ENCODE measurements at places on chromosomes 13 and 19. TPM values are rescaled to one million over a fixed set of nuclear protein-coding genes. Genes with fewer than 3 reads are reported as not detected.

The FDX2 gene
- total RNA-seq = 45.3 TPM

The IL27RA gene
- 2.9 TPM for total RNA-seq

The ITGBL1 gene
- total RNA-seq = 10.8 TPM

The OVOL3 gene
- not detected for total RNA-seq

The RLN3 gene
- not detected for total RNA-seq

The CLDND2 gene
- not detected for total RNA-seq

The MBD3L3 gene
- not detected for total RNA-seq

The GDF15 gene
- total RNA-seq = 113 TPM

The ZNF554 gene
- 3.8 TPM for total RNA-seq

The C1QTNF9 gene
- not detected for total RNA-seq

The ZNF324B gene
- 5.6 TPM for total RNA-seq

The TRIM28 gene
- 476 TPM for total RNA-seq

The ZNF724 gene
- total RNA-seq = 10.9 TPM

The VSIG10L gene
- total RNA-seq = 0.91 TPM

The FCGBP gene
- total RNA-seq = not detected

The SLC17A7 gene
- total RNA-seq = not detected

The IFNL3 gene
- total RNA-seq = not detected

The KIR2DL4 gene
- not detected for total RNA-seq

The SPPL2B gene
- 18.7 TPM for total RNA-seq

The SSC5D gene
- 19.6 TPM for total RNA-seq

The COX6B2 gene
- total RNA-seq = not detected

The NLRP5 gene
- not detected for total RNA-seq

The ZSCAN4 gene
- not detected for total RNA-seq

The THSD8 gene
- total RNA-seq = not detected

The FBXO27 gene
- total RNA-seq = 3.4 TPM

The SBK3 gene
- total RNA-seq = 0.40 TPM

The AZU1 gene
- not detected for total RNA-seq

The BEST2 gene
- total RNA-seq = 1.8 TPM

The NDUFA11 gene
- total RNA-seq = 275 TPM

The PRTN3 gene
- total RNA-seq = 2.6 TPM

The ATP7B gene
- 3.1 TPM for total RNA-seq

The LYL1 gene
- total RNA-seq = 0.48 TPM

The BTBD2 gene
- 77.4 TPM for total RNA-seq

The DNAAF3 gene
- not detected for total RNA-seq

The KLHL1 gene
- 0.91 TPM for total RNA-seq

The OR10H1 gene
- not detected for total RNA-seq

The COL5A3 gene
- total RNA-seq = 7.7 TPM

The ATP4A gene
- not detected for total RNA-seq

The HNRNPA1L2 gene
- 4.5 TPM for total RNA-seq

The MBOAT7 gene
- total RNA-seq = 146 TPM

The POSTN gene
- 42.8 TPM for total RNA-seq

The CYP4F22 gene
- not detected for total RNA-seq

The PEAK3 gene
- total RNA-seq = 0.13 TPM

The SIGLEC8 gene
- total RNA-seq = not detected

The NEK5 gene
- not detected for total RNA-seq

The SIGLEC7 gene
- not detected for total RNA-seq

All from epithelial cell of alveolus of lung (primary cell).